Sigmoid colon (tissue), 7 donors: ENCODE measurements at places on chromosomes 2 and 18. TPM values are rescaled to one million over a fixed set of nuclear protein-coding genes. Genes with fewer than 3 reads are reported as not detected.

DNA sequence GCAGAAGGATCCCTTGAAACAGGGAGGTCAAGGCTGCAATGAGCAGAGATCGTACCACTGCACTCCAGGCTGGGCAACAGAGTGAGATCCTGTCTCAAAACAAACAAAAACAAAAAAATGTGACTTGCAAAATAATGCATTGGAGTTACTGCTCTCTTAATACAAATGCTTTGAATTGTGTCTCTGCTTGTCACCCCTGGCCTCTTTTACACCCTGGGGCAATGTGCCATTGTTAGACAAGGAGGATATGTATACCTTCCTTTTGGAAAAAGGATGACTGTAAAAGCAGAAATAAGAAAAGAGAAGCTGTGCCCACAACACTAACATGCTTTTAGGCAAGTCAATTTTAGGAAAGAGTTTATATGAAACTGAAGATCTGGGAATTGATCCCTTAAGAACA, 20.8 kb upstream of the C2orf74 start:
- H3K4me3 ChIP-seq = no peak overlapping the region
- no peaks in the 10 kb centered on the region for H3K36me3 ChIP-seq
- peaks cover 9% of the 10 kb centered on the region for H3K4me1 ChIP-seq
- H3K27me3 ChIP-seq = no peaks in the 10 kb centered on the region

DNA sequence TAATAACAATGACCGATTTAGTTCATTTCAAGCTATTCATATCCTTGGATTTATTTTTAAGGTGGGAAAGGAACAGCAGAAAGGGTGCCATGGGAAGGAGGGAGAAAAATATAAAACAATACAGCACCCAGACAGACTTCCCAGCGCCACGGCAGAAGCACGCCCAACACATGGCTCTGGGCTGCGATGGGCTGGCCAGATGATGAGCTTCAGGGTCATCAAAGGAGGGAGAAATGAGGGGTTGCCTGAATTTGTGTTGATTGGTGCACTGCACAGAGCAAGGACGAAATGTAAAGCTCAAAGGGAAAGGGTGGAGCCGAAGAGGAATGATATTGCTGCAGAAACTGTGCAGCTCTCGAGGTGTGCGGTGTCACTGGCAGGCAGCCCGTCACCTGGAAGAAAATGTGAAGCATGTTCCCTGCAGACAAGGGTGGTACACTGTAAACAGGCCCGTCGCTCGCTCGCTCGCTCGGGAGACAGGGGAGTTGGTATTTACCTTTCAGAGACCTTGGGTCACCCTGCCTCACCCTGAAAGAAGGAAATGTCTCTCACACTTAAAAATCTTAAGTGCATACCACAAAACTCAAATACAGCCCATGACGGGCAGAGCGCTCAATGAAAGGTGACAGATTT, 195.5 kb upstream of the CTAGE1 start:
- H3K27me3 ChIP-seq = no peaks in the 10 kb centered on the region
- H3K27ac ChIP-seq = no peak overlapping the region
- no peaks in the 10 kb centered on the region for H3K36me3 ChIP-seq
- DNase-seq = no peak

- no peak for DNase-seq
- H3K4me1 ChIP-seq = no peaks in the 10 kb centered on the region
- no peaks in the 10 kb centered on the region for H3K36me3 ChIP-seq
- H3K4me3 ChIP-seq = no peak overlapping the region
- H3K27ac ChIP-seq = no peak overlapping the region
These were observed 150.7 kb upstream of the NRP2 start for GRCh38 chr2:205531489-205532148.

- no peak for DNase-seq
- no peaks in the 10 kb centered on the region for H3K27me3 ChIP-seq
- no peak overlapping the region for H3K27ac ChIP-seq
- H3K4me3 ChIP-seq = no peak overlapping the region
These were observed 493.2 kb upstream of the FANCL start for GRCh38 chr2:58734365-58734764.

DNA sequence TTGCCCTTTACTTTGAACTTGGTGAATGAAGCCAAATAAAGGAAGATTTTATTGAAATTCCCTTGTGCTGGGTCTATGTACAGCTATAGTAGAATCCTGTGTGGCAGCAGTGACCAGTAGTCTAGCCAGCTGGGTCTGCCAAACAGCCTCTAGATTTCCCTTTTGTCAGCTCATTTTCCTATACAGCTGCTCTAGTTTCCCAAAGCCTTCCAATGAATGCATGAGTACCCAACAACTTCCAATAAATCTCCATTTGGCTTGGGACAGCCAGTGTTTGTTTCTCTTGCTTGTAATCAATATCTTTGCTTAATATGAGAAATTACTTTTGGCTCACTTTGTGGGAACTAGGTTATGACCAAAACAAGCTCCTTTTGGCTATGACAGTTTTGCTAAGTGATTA, 43.6 kb downstream of the SCN9A start:
- DNase-seq = no peak
- no peak overlapping the region for H3K4me3 ChIP-seq
- H3K36me3 ChIP-seq = no peaks in the 10 kb centered on the region
- no peaks in the 10 kb centered on the region for H3K27me3 ChIP-seq
- H3K27ac ChIP-seq = no peak overlapping the region

The ZNF385B gene
- total RNA-seq = 3.2 TPM

The DNAJC5G gene
- 1.7 TPM for total RNA-seq

The DIS3L2 gene
- total RNA-seq = 37.6 TPM

The POTEI gene
- not detected for total RNA-seq
